ENCODE measurements at places on chromosomes 12 and 14. TPM values are rescaled to one million over a fixed set of nuclear protein-coding genes. Genes with fewer than 3 reads are reported as not detected.

TAS2R43 gene
- 0.99 TPM for total RNA-seq

AKAP5 gene
- 0.17 TPM for total RNA-seq

LRFN5 gene
- 3.6 TPM for total RNA-seq

PLBD1 gene
- 5.4 TPM for total RNA-seq

MYL2 gene
- not detected for total RNA-seq

TMCC3 gene
- total RNA-seq = 0.33 TPM

RPS26 gene
- total RNA-seq = 125 TPM

EEA1 gene
- 38.0 TPM for total RNA-seq

TSPAN19 gene
- not detected for total RNA-seq

KITLG gene
- total RNA-seq = 64.6 TPM

TAMALIN gene
- total RNA-seq = 12.1 TPM

HHIPL1 gene
- total RNA-seq = 9.9 TPM

ANKRD9 gene
- 22.0 TPM for total RNA-seq

STXBP6 gene
- 4.5 TPM for total RNA-seq

OLR1 gene
- 1.2 TPM for total RNA-seq

PTCSC3 gene
- not detected for total RNA-seq

TPPP2 gene
- total RNA-seq = not detected

ERG28 gene
- total RNA-seq = 5.1 TPM

WDHD1 gene
- total RNA-seq = 8.6 TPM

SRRM4 gene
- total RNA-seq = not detected

OR6C2 gene
- total RNA-seq = not detected

NOPCHAP1 gene
- total RNA-seq = 12.2 TPM

DHRS2 gene
- total RNA-seq = not detected

APOF gene
- not detected for total RNA-seq

CCDC175 gene
- not detected for total RNA-seq

COA8 gene
- 26.4 TPM for total RNA-seq

C1R gene
- 650 TPM for total RNA-seq

TROAP gene
- total RNA-seq = 0.51 TPM

GALNT9 gene
- total RNA-seq = 0.51 TPM

NKX2-8 gene
- total RNA-seq = not detected

ADCY4 gene
- 1.3 TPM for total RNA-seq

PLD4 gene
- total RNA-seq = 0.17 TPM

TSHR gene
- not detected for total RNA-seq

ATP5MC2 gene
- 169 TPM for total RNA-seq

C12orf50 gene
- under 0.01 TPM for total RNA-seq

KRT6C gene
- total RNA-seq = not detected

CCDC177 gene
- total RNA-seq = not detected

ANHX gene
- total RNA-seq = not detected

FOXN4 gene
- not detected for total RNA-seq

CPSF6 gene
- 18.0 TPM for total RNA-seq

COX14 gene
- total RNA-seq = 39.0 TPM

IQSEC3 gene
- 1.3 TPM for total RNA-seq

ERP29 gene
- 128 TPM for total RNA-seq

BMAL2 gene
- 23.9 TPM for total RNA-seq

ACIN1 gene
- total RNA-seq = 75.1 TPM

CLEC4D gene
- not detected for total RNA-seq

HOXC4 gene
- total RNA-seq = 0.26 TPM

SERPINA12 gene
- not detected for total RNA-seq

Data from fibroblast of lung (primary cell).